ENCODE measurements at places on chromosomes 13 and 19.

DNA sequence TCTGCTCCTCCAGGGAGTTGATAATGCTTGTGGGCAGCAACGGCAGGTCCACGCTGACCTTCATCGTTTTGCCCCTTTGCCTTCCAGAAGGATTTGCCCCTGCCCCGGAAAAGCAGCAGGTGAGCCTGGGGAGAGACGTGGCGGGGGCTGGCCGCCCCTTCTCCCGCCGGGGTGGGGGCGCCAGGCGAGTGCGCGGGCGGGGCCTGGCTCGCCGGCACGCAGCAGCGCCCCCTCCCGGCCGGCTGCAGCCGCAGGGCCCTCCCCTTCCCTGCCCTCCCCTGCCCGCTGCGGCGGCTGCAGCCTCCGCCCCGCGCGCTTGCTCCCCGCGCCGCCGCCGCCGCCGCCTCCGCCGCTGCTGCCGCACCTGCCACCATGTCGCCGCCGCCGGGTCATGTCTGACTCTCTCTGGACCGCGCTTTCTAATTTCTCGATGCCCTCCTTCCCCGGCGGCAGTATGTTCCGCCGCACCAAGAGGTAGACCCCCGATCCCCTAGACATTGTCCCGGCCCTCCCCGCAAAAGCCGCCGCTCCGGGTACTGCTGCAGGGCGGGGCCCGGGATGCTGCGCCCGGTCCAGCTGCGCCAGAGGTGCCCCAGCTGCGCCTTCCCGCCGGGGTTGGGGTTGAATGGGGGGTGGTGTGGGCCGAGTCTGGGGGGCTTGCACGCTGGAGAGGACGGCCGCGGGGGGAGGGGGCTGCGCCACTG, at the start of gene MAST1:
Gene MAST1 (plus strand): TSS at position 334 of the 704 bp plus-strand sequence. CDS start 58 bp downstream, at position 392.
- peak; percentile 87 for DNase-seq

DNA sequence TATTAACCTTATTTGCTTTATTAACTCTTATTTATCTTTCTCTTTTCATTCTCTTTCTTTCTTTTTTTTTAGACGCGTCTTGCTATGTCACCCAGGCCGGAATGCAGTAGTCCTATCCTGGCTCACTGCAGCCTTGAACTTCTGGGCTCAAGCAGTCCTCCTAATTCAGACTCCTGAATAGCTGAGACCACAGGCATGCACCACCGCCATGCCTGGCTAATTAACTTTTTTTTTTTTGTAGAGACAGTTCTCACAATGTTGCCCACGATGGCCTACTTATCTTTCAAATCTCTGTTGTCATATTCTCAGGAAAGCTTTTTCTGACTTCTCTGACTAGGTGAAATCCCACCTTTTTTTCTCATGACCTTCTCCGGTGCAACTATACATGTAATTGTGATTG, 7.8 kb upstream of the SPRY2 start:
- DNase-seq: no peak

DNA sequence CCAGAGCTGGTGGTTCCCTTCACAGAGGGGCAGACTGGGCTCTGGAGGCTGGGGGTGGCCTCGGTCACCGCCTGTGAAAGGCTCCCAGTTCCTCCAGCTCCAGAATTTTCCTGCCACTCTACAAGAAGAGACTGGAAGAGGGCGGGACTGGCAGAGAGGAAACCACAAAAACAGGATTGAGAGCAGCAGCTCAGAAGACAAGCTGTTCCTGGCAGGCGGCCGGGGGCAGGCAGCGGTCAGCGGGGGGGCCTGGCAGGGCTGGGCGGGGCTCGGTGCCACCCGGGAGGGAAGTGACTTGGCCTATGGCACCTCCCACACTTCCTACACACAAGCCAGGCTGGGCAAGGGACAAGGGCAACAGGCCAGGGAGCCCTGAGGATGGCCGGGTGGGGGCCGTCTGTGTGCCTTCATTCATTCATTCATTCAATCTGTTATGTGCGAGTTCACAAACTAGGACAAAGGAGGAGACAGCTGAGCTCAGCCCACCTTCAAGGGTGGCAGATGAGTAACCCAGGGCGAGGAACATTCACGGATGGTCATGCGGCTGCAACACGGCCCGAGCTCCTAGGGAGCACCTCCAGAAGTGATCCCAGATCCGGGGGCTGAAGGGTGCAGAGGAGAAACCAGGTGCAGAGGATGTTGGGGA, 16.9 kb upstream of the BTBD2 start:
- peak; percentile 96 for DNase-seq

DNA sequence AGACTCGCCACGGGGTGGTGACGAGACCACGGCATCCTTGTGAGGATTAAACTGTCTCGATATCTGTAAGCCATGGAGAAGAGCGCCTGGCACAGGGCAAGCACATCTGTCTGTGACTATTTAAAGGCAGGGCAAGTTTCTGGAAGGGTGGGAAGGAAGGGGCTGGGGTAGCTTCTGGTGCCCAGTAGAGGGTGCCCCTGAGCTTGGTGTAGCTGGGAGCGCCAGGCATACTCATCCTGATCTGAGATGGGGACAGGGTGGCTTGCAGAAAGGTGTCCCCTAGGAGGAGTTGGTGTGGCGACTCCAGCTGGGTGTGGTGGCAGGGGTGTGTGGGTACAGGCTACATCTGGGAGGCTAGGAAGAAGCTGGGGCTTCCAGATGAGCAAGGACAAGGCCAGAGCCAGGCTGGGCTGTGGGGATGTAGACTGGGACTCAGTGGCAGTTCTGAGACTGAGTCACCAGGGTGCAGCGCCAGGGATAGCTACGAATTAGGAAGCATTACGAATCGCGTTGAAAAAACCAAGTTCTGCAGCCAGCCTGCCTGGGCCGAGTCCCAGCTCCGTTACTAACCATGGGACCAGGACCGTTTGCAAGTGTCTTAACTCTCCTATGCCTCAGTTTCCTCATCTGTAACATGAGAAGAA, 23.1 kb upstream of the ASPDH start:
- DNase-seq: no peak

GRCh38 chr19:5822181-5822844, 17.2 kb downstream of the FUT6 start:
- no peak for DNase-seq

Measured in suppressor macrophage (primary cell).